ENCODE measurements at places on chromosomes 4 and X.

- DNase-seq = no peak
Measured at GRCh38 chrX:43345166-43345565, 310.9 kb upstream of the MAOA start.

DNA sequence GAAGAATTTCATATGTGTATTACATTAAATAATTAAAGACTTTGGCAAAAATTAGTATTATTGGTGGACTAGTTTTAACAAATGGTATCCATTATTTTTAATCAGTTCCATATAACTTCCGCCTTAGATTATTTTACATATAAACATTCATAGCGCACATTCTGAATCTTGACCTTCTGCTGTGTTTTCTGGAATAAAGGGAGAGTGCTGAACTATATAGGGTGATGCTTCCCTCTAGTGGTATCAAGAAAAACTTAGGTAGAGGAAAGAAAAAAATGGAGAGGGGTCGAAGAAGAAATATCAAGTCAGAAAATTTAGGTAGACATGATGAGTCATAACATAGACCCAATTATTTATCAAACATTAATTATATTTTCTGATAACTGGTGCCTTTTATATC, 155.6 kb upstream of the PACRGL start:
- DNase-seq = peak; percentile 25

- no peak for DNase-seq
Measured at GRCh38 chrX:12971282-12972003, 3.5 kb upstream of the TMSB4X start.

DNA sequence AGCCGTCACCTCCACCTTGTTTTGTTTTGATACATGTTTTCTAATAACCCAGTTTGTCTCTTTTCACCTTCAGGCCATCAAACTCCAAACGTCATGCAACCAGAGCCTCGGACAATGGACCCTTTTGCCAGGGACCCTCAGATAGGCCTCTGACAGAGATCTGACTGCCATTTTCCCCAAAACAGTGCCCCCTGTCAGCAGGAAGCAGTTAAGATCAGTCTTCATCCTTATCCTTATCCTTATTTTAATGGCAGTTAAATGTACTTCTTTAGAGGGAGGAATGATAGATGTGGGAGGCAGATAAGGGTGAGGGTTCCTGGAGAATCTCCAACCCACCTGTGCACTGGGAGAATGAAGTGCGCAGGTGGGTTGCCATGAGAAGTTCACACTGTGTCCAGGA, 135.7 kb downstream of the ANAPC10 start:
- no peak for DNase-seq

DNA sequence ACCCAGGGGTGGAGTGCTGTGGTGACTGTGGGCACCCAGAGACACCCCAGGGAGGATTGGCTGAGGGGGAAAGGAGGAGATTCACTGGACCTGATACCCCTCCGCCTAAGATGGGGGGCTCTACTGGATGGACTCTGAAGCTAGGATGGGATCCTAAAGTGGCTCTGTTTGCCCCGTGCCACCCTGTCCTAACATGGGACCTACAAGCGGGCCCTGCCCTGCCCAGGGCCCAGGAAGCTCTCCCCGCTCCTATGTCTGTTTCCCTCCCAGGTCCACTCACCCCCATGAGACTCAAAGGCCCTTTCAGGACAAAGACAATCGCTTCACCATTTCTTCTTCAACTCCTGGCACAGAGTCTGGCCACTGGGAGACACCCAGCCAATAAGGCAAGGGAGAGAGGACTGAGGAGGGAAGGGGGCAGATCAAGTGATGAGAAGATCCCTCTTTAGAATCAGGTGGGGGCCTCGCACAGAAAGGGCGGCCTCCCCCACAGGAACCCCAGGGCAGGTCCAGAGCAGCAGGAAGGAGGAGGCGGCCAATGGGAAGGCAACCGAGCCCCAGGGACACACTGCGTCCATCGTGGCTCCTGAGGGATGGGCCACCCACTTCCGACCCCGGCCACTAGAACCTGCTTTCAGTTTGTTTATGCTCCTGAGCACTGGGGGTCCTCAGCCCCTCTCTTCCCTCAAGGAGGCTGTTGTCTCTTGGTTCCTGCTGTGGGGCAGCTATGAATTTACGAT, 155.4 kb downstream of the AFAP1 start:
- no peak for DNase-seq

DNA sequence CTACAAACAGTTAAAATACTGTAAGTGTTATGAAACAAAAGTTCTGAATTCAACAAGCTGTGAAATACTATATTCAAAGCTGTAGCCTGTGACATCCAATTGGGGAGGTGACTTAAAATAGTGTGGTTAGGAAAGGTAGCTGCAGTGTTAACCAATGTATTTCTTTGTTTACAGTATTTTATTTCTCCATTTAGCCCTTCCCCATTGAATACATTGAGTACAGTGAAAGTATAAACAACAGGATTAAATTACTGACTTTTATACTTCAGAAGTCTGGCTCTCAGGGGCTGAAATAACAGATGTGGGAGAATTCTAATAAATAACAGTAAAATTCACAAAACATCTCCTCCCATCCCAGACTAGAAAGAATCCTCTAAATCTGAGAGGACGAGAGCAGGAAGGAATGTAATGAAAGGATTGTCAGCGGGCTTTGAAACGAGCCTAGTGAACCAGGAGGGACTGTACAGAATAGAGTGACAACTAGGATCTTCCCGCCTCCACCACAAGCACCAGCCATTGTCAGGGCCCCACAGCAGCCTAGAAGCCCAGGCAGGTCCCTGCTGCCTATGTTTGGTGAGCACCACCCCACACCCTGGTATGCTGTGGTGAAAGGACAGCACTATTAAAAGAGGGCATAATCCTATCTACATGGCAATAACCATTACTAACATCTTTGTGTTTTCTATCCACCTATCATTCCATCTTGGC, 73.7 kb downstream of the SPCS3 start:
- peak; percentile 3 for DNase-seq

DNA sequence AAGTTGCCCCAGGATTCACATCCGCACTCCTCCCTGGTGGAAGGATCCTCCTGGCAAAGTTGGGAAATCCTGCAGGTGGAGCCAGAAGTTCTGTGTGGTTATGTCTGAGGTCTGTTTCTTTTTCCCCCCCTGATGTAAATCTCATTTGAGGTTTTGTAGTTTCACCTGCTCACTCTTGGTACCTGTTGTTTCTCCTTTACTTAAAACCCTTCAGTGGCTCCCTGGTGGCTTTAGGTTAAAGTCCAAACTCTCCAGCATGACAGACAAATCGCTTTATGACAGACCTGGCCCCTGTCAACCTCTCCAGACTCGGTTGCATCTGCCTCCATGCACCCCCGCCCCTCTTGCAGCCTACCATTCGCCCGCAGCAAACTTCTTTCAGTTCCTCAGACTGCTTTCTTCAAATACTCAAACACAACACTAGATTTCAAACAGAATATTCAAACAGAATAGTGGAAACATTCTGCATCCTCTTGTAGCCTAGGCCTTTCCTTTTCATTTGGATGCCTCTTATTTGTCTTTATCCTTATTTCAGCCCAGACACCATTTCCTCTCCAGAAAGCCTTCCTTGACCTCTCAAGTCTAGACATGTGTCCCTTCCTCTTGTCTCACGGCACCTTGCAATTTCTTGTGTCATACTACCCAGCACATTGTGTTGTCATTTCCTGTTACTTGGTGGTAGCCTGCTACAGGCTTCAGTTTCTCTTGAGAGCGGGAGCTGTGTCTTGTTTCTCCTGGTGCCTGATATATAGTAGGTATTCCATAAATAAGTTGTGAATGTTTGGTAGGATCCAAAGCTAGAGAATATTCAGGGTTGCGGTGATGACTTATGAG, 24.8 kb downstream of the IL13RA1 start:
- DNase-seq = no peak

- no peak for DNase-seq
Measured at GRCh38 chr4:2061186-2062131, 2.3 kb downstream of the NAT8L start.

DNA sequence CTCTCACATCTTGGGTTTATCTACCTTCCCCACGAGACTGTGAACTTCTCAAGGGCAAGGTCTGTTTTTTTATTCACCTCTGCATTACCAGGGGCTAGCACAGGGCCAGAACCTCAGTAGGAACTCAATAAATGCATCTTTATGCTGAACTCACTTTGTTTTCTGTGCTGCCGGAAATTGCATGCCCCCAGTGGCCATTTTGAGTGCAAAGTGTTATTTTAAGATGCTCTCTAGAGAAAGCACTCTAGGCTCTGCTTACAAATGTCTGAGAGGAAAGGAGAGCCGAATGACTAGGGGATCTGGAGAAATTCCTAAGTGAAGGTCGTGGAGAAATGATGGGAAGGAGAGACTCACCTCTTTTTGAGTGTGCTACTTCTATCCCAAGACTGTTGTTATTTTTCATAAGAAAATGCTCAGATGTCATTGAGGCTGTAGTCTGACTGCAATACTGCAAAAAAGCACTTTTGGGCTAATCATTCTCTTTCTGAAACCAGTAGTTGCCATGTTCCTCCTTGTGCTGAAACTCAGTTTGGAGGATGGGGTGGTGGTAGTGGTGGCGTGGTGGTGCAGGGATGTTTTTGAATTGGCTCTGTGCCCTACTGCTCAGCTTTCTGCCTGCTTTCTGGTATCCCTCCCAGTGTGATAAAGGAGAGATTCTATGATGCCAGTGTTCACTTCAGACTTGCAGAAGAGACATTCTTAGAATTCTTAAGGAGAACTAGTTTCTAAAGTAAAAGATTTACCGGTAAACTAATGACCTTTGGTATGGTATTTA, 41.3 kb downstream of the DOCK11 start:
- no peak for DNase-seq
